ENCODE measurements at places on chromosomes 3 and 15.
A peak's percentile ranks its signal among the peaks of the same experiment; 100 is the strongest.

DNA sequence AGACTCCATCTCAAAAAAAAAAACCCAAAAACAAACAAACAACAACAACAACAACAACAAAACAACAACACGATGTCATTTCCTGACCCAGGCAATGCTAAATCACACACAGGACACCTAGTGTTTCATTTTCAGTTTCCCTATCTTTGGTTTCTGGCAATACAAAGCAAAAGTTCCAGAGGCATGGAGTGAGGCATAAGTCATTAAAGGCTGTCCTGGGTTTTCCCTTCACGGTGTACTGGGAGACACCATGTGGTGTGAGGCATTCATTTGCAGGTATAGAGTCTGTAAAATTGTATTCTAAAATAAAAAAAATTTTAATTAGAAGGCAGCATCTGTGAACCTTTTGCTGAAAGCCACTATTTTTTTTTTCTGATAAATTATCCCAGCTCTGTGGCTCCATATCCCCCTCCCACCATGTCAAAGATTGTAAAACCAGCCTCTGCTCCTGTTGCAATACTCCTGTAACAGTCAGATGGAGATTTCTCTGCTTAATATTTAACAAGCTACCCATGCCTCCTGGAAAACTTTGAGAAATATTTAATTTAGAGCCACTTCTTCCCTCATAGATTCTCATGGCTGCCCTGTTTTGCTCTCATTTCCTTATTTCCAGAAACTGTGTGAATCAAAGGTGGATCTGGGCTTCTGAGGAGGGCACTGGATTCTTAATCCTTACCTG lies 324.6 kb downstream of the MCTP2 start:
- no peak for DNase-seq

GRCh38 chr3:10915376-10915775 lies 77.2 kb upstream of the SLC6A1 start:
- DNase-seq = no peak

GRCh38 chr3:120129718-120130513 lies 35.7 kb upstream of the GSK3B start:
- no peak for DNase-seq

GRCh38 chr3:122031123-122031468 lies 9.0 kb upstream of the ILDR1 start:
- DNase-seq = no peak

GRCh38 chr3:18891641-18892040 lies 256.7 kb upstream of the KCNH8 start:
- DNase-seq = no peak

DNA sequence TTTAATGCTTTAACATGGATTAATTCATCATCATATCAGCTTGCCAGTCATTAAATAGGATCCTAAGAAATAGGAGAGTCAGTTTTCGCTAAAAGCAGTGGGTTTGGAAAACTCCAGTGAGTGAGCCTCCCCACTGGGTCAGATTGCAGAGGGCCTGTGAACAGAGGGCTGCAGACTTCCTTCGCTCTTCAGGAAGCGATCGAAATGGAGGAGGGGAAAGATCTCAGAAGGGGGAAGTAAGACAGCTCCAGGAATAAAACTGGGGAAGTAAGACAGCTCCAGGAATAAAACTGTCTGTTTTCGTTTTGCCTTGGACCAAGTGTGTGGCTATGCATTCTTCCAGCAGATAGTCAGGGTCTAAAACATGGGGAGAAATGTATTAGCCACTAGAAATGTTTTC lies 124.8 kb upstream of the C15orf61 start:
- no peak for DNase-seq

DNA sequence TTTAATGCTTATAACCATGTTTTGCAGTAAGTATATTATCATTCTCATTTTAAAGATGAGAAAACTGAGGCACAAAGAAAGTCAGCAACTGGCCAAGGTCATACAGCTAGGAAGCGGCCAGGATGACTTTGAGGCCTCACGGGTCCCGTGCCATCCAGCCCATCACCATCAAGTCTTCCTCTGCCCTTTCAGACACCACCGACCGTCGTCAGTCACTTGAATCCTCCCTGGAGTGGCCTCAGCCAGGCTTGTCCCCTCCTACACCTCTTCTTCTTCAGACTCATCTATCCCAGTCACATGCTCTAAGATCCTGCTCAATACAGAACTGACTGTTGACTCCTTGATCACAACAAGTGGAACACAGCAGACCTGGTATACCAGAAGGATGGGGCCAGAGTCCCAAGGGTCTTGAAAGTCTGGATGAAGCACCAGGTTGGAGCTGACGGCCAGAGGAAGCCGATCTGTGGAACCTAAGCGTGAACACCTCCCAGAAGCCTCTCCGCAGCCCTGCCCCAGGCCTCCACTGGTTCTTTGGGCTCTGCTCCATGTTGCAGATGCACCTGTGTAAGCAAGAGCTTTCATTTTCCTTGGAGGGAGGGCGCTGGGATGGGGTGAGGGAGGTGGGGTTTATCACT lies 22.1 kb downstream of the ITGA11 start:
- DNase-seq = no peak

DNA sequence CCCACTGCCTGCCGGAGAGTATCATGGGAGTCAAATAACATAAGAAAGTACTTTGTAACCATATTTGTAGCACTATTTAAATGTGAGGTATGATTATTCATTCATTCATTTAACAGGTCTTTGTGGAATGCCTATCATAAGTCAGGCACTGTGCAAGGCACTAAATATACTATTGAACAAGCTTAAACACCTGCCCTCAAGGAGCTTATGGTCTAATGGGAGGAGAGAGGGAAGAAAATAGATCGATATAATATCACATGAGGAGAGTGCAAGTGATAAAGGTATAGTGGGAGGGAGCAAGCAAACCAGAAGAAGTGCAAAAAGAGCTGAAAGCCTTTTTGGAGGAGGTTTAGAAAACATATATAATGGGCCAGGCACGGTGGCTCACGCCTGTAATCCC lies 3.3 kb upstream of the HERC1 start:
- DNase-seq = no peak

DNA sequence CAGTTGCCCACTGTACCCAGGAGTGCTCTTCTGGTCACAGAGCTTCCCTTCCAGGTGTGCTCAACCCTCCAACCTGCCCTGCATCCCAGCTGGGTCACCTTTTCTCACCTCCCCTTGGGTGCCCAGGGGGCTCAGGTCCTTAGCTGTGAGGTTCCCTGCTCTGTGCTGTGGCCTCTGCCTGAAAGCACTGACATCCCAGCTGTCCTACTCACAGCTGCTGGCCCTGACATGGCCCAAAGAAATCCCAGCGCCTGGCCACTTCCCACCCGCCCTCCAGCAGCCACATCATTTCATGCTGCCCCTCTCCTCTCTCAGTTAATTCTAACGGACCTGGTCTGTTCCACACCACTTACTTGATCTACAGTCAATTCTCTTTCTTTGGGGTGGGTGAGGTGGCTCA lies 79.9 kb downstream of the ISG20 start:
- DNase-seq = no peak

DNA sequence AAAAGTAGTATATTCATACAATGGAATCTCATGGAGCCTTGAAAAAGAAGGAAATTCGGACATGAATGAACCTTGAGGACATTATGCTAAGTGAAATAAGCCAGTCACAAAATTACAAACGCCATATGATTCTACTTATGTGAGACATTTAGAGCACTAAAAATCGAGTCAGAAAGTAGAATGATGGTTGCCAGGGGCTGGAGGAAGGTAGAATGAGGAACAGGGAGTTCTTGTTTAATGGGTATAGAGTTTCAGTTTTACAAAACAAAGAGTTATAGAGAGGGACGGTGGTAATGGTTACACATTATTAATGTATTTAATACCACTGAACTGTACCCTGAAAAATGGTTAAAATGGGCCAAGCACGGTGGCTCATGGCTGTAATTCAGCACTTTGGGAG lies 19.5 kb downstream of the UBXN7 start:
- no peak for DNase-seq

GRCh38 chr3:196988241-196989029 lies 19.8 kb upstream of the PIGZ start:
- no peak for DNase-seq

GRCh38 chr3:171672124-171672523 lies 138.2 kb downstream of the PLD1 start:
- DNase-seq = no peak

DNA sequence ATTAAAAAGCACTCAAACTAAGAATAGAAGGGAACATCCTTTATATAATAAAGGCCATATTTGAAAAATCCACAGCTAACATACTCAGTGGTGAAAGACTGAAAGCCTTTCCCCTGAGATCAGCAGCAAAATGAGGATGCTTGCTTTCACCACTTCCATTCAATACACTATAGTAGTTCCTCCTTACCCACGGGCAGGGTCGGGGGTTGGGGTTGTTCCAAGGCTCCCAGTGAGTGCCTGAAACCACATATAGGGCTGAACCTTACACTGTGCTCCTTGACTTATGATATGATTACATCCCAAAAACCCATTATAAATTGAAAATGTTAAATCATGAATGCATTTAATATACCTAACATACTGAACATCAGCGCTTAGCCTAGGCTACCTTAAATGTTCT lies 37.7 kb downstream of the ALDH1L1 start:
- no peak for DNase-seq

DNA sequence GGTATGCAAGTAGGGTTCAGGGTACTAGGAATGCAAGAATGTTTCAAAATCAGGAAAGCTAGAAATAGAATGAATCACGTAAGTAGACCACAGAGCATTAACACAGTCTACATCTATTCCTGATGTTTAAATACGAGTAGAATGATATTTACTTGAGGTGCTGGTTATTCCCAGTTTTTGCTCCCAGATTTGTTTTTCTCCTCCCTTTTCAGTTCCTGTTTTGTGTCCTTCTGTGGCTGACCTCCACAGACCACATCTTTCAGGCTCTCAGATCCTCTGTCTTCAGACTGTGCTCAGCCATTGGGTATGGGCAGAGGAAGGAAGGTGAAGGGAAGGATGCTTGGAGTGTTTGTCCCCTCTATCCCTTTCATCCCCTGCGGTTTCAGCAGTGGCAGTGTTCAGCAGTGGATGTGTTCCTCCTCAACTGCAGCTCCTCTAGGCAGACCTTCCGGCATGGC lies 276.6 kb downstream of the ZNF621 start:
- no peak for DNase-seq

GRCh38 chr15:51917493-51917892 lies 54.1 kb downstream of the LEO1 start:
- peak; percentile 17 for DNase-seq

GRCh38 chr3:27326629-27327545 lies 42.3 kb downstream of the NEK10 start:
- DNase-seq = peak; percentile 93

- peak; percentile 14 for DNase-seq
These were observed 71.0 kb downstream of the RBM6 start for GRCh38 chr3:50010959-50011358.

DNA sequence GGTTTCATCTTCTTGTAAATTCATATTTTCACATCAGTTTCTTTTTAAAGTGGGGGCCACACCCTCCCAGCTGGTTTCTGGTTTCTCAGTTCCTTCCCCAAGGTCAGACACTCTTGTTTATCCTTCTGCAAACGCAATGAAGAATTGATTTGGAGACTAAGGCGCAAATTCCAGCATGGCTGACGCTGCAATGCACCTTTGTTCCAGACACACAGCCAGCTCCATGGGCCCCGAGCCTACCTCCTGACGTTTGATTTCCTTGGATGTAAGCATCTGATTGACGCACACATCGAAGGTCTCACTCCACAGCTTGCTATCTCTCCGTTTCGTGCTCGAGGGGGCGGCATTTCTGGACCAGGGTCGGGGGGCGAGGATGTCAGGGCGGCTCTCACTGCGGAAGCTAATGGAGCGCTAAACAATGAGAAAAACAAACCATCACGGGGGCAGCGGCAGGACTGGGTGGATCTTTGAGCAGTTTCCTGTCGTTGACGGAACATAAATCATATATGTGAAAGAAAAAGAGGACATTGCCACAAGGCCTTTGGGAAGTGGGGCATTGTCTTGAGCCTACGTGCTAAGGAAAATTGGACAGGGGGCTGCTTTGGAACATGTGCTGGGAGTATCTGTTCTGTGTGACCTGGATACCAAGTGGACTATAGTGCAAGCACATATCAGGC lies 46.9 kb downstream of the ARHGEF3 start:
- no peak for DNase-seq

DNA sequence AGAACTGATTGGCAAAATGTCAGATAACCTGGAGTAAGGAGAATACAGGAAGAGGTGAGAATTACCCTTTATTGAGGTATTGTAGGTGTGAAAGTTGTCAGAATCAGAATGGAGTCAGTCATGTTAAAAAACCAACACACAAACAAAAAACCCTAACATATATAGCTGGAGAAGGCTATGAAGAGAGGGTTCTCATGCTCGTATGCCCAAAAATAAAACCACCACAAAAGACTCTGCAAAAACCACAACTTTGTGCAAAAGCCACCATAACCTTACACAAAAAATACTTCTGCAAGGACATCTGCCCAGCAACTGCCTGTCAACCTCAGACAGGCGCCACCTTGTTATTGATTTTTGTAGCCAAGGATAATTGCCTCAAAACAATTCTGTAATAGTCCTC lies 136.0 kb downstream of the CD47 start:
- no peak for DNase-seq

DNA sequence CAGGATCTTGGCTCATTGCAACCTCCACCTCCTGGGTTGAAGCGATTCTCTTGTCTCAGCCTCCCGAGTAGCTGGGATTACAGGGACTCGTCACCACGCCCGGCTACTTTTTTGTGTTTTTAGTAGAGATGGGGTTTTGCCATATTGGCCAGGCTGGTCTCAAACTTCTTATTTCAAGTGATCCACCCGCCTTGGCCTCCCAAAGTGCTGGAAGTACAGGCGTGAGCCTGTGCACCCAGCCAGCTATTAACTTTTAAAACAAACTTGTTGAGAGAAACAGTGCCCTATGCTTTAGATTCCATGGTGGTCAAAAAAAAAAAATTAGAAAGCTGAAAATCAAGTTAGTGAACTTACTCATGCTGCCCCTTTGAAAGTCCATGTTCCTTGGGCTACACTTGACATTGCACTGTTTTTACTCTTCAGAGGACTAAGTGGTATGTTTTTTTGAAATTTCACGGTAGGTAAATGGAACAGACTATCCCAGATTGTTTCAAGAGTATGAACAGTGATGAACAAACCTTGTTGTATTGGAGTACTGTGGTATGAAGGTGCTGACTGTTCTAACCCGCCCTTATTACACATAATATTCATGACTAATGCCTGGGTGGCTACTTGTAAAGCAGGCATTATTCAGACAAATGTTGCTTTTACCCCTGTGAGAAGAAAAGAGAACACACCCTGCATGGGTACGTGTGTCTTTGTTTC lies 206.9 kb downstream of the KLHL25 start:
- peak; percentile 73 for DNase-seq

DNA sequence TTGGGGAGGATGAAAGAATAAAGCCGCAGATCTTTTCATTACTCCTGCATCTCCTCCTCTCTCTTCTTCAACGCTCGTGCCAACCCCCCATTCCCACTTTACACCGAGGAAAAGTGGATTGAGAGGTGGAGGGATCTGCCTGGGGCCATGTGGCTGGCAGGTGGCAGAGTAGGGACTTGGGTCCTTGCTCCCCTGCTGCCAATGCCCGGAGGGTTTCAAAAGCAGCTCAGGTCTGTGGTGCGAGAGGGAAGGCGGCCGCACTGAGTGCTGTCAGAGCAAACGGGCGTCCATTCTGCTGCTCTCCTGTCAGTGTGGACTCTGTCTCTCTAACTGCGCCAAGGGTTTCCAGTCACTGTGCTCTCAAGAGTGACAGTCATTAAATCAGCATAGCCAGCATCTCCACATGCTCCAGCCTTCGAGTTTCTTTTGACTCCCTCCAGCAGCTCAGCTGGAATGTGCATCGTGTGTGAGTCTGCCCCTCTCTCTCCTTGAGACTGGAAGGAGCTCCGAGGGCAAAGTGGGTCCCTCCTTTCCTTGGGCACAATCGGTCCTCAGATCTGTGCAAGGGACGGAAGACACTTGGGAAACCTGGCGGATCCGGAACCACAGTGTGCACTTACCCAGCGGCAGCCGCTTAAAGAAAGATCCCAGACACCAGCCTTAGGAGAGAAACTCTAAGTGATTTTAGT lies 68.6 kb downstream of the VGLL4 start:
- DNase-seq = no peak
